Hepatic stellate cell (primary cell): ENCODE measurements at places on chromosomes 2 and 18.

- DNase-seq: no peak
Observed at GRCh38 chr18:50870138-50870845, 8.6 kb upstream of the ME2 start.

DNA sequence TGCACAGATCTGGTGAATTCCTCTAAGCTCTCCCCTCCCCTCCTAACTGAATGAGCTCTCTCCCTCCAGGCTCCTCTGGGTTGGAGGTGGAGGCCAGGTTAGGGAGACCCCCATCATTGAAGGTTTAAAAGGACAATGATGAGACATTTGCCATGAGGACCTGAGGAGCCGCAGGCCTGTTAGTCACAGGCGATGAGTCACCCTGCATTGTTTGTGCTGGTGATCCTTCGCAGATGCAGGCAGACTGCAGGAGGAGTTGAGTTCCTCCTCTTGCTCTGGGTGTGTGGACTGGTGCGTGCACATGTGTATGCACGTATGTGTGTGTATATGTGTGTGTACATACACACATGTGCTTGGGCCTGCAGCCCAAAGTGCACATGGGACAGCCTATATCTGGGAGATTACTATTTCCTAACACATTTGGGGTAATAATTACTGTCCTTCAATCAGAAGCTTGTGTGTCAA lies 42.0 kb downstream of the MCFD2 start:
- peak; percentile 94 for DNase-seq

- no peak for DNase-seq
Observed at GRCh38 chr18:32380559-32380958, 90.1 kb downstream of the GAREM1 start.

DNA sequence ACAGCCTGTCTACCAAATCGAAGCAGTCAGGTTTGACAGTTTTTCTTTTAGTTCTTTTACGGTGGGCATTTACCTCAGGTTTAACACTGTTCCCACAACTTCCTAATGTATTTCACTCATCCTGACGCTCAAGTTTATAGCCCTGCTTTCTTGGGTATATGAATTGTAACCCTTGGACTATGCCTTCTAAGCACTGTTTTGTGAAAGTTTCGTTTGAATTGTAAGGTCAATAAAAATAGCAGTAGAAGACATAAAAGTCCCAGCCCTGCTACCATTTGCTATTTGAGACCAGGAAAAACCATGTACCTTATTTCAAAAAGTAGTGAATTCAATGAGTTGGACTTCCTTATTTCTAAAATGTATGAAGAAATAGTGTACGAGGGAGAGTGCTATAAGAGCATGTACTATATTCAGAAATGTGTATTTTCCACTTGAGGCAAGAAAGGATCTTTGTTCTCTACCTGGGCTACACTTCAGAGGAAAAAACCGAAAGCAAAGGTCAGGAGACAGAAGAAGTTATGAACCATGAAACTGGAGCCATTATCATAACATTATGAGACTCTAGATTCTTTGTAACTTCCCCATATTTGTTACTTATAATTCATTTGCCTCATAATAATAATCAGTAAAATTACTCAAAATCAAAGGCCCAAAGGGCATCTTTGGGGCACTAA lies 1.9 kb upstream of the ZC3H15 start:
- DNase-seq: no peak

DNA sequence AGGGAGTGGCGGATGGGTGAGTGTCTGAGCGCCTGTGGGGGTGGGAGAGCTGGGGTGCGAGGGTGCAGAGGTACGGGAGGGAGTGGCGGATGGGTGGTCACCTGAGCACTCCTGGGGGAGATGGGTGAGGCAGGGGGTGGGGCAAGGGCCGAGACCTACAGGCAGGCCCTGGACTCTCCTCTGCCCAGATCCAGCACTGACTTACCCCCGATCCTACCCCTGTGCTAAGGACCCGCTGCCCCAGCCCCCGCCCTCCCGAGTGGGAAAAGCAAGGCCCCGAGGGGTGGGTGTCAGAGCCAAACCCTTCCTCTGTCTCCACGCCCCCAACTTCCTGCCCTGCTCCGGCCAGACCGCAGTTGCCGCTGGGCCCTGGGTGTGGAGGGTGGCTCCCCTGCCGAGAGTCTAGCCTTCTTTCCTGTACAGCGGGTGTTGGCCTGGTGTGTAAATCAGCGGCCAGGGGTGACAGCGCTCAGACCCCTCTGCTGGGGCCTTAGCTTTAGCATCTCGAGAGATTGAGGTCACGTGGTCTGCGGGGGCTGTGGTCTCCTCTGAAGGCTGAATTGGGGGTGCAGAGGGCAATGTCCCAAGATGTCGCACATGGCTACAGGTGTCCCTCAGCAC lies 12.5 kb downstream of the BOK start:
- DNase-seq: no peak

DNA sequence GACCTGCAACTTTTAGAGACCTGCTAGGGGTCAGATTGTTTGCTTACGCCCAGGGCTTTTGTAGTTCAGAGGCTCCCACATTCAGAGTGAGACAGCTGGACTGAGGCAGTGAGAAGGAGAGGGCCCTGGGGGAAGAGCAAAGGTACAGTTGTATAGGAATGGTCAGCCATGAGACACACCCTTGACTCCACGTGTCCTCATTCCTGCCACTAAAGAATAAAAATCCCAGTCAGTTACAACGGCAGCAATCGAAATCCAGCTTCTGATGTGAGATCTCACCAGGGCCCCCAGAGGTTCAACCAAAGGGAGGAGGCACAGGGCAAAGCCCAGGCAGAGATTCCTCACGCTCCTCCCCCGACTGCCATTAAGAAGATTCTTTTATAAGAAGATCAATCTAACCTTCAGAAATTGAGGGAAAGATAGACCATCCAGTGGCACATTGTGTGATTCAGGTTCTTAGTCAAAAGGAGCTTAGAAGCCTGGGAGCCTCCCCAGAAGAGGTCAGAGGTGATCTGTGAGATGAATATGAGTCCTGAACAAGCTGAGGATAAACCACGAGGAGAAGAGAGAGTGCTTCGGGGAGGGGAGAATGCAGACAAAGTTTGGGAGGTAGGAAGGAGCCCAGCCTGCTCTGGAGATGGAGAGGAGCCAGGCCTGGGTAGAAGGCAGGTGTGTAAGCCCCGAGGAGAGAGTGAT lies 317.0 kb downstream of the CYP26B1 start:
- DNase-seq: no peak

- DNase-seq: no peak
Observed at GRCh38 chr2:157076526-157077161, 180.9 kb upstream of the GALNT5 start.

DNA sequence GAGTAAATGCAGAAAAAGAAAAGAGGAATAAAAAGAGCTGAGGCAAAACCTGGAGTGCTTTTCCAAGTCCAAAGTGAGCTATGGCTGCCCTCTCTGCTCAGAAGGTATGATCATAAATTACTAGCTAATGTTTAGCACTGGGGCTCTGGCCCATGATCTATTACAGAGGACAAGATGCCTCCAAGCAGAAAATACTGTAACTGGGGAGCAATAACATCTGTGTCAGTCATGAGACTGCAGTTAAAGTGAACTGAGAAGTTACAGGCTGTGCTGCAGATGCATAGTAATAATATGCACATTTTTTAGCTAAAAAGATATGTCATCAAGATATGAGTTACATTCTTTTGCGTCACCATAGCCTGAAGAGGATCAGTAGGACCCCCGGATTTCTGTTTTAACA lies 209.4 kb upstream of the RBBP8 start:
- no peak for DNase-seq

DNA sequence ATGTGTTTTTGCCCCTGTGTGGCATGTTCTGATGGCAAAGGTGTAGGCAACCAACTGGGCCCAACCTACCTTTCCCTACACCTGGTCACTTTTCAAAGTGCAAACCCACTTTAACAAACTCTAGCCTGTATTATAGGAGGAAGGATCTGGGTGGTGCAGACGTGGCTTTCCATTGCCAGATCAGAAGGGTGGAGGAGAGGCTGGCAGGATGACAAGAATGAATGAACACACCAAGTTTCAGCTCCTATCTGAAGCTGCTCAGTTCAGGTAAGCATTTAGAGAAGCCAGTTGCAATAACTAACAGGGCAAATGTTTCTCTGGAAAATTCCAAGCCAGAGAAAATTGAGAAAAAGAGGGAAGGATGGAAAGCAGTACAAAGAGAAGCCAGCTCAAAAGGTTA lies 707 bp upstream of the SERPINB7 start:
- no peak for DNase-seq

DNA sequence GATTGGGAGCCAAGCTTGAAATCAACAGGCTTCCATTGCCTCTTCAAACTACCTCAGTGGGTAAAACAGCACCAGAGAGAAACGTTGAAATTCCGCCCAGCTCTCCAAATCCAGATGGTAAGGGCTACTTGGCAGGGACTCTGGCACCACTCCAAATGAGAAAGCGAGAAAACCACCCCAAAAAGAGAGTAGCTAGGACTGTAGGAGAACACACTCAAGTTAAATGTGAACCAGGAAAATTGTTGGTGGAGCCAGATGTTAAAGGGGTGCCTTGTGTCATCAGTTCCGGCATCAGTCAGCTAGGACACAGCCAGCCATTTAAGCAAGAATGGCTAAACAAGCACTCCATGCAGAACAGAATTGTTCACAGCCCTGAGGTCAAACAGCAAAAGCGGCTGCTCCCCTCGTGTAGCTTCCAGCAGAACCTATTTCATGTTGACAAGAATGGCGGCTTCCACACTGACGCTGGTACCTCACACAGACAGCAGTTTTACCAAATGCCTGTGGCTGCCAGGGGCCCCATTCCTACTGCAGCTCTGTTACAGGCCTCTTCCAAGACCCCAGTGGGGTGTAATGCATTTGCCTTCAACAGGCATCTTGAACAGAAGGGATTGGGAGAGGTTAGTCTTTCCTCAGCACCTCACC lies 167.3 kb downstream of the ASXL3 start:
- DNase-seq: no peak

- no peak for DNase-seq
Observed at GRCh38 chr2:150403457-150403856, 84.0 kb downstream of the RND3 start.

DNA sequence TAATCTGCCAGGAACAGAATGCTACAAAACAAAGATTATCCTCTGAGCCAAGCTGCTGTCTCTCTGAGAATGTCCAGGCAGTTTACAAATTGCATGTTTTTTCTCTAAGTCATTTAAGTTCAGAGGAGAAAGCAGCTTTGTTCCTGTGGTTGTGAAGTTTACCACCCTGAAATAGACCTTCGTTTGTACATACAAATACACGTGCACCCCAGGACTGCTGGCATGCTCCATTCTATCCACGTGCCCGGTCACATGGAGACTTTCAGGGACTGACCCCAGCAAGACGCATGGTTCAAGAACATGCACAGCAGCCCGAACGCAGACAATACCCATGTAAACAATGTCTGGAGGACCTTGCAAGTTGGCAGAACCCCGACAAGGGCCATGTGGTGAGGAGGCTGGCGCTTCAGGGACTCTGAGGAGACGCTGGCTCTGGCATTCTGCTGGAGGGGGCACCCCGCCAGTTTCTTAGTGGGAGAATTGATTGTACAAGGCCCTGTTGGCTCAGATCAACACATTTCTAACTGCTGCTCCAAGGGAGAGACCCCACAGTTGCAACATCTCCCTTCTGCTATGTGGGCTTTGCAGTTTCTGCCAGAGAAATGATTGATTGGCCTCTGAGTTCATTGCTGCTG lies 33.3 kb downstream of the FAM178B start:
- DNase-seq: no peak

GRCh38 chr2:555164-555922 lies 121.9 kb downstream of the TMEM18 start:
- DNase-seq: no peak

DNA sequence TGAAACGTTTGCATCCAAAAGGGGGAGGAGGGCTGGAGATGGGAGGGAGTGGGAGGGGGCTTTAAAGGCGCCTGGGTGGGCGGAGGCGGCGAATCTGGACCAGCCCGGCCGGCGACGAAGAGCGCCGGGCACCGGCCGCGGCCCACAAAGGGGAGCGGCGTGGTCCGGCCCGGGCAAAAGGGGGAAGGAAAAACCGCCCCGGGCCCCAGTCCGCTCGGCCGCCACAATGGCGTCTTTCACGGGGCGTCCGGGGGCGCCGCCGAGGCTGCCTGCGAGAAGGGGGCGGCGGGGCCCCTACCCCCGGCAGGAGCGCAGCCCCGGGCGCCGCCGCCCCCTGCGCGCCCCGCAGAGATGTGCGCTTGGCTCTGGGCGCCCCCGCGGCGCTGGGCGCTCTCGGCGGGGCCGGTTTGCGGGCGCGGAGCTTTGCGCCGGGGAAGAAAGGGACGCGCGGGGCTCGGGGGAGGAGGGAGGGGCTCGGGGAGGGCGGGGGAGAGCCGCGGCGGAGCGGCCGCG lies 108.1 kb upstream of the KCTD1 start:
- DNase-seq: no peak

DNA sequence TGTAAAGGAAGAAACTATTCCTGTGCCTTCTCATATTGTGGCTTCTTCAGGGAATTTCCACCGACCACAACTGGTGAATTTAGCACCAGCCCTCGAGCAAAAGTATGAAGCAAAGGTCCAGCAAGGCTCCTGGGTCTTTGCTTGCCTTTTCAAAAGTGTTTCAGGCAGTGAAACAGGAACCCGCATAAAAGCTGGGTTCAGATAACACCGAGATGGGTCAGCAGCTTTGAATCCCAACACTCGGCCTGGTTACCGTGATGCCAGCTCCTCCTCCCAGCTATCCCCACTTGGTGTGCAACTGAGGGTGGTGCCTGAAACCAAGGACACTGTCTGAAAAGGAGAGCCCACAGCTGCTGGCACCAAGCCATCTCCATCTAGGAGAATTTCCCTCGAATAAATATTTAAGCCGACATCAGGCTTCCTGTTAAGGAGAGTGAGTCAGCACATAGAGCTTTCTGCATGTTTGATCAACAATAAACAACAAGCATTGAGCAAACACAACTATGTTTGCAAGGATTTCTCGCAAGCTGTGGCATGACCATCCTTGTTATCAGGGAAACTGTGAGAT lies 69.5 kb downstream of the ANTXR1 start:
- DNase-seq: peak; percentile 40

GRCh38 chr2:199607914-199608313 lies 150.2 kb upstream of the SATB2 start:
- no peak for DNase-seq

GRCh38 chr2:239181074-239181902 lies 219.5 kb downstream of the HDAC4 start:
- no peak for DNase-seq

GRCh38 chr2:66346231-66346664 lies 88.7 kb upstream of the MEIS1 start:
- DNase-seq: no peak

DNA sequence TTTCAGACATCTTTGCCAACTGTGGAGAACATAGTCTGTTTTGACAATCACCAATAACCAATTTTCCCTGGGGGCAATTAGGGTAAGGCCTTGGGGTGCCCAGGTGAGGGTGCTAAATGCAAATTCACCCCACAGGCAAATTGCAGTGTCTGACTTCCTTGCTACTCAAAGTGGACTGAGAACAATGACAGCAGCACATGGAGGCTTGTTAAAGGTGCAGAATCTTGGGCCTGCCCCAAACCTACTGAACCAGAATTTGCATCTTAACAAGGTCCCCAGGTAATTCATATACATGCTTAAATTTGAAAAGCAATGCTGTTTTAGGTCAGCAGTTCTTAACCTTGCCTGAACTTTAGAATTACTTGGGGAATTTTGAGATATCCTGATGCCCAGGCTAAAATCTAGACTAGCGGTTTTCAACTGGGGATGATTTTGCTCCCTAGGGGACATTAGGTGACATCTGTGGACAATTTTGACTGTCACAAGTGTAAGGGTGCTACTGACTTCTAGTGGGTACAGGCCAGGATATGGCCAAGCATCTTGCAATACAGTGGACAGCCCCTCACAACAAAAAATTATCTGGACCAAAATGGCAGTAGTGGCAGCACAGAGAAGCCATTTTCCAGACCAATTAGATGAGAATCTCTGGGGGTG lies 80.2 kb upstream of the GCFC2 start:
- DNase-seq: no peak

GRCh38 chr18:61833387-61833786 lies 59.4 kb downstream of the RNF152 start:
- peak; percentile 50 for DNase-seq
